ENCODE measurements at places on chromosomes 4 and X.
A peak's percentile ranks its signal among the peaks of the same experiment; 100 is the strongest.

- no peak for DNase-seq
Observed at GRCh38 chr4:176533159-176533558, 213.4 kb downstream of the SPCS3 start.

DNA sequence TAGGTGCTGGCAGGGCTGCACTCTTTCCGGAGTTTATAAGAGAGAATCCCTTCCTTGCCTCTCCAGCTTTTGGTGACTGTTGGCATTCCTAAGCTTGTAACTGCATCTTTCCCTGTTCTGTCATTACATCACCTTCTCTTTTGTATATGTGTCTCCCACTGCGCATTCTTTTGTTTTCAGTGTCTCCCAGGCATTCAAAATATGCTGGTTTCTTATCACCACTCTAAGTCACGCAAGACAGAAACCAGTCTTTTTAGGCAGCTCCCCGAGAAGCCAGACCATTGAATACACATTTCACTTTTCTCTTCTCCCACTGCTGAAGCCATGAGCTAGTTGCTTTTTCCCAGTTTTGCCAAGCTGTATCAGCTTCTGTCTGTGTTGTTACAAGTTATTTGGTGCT, 71.0 kb downstream of the LAS1L start:
- no peak for DNase-seq

GRCh38 chrX:135345107-135345589, 35.9 kb downstream of the ETDC start:
- peak; percentile 40 for DNase-seq

- peak; percentile 35 for DNase-seq
Observed at GRCh38 chr4:139890816-139891215, 225.2 kb downstream of the MGST2 start.

GRCh38 chr4:793093-793861, 32.7 kb downstream of the CPLX1 start:
- no peak for DNase-seq

All from RKO (cell line).